ENCODE measurements at places on chromosomes 2 and 18. TPM values are rescaled to one million over a fixed set of nuclear protein-coding genes. Genes with fewer than 3 reads are reported as not detected.

- no peaks in the 10 kb centered on the region for H3K27me3 ChIP-seq
- no peak overlapping the region for H3K4me3 ChIP-seq
- no peak for DNase-seq
- H3K36me3 ChIP-seq = no peaks in the 10 kb centered on the region
Observed at GRCh38 chr18:22826726-22827125, 106.4 kb upstream of the RBBP8 start.

DNA sequence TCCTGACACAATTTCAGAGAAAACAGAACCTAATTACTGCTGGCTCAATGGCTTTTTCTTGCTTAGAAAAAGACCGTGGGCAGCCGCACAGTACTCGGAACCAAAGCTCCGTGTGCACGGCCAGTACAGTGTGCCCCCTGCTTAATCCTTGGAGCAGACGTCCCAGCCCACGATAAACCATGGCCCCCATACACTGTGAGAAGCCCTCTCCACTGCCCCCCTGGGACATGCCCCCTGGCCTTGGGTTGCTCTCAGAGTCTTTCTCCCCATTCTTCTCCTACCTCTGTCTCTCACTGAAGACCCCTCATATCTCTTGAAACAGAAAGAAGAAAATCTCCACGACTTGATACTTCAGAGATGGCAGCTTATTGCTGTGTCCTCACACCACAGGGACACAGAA lies 44.0 kb downstream of the CYP26B1 start:
- no peaks in the 10 kb centered on the region for H3K27me3 ChIP-seq
- no peaks in the 10 kb centered on the region for H3K36me3 ChIP-seq
- H3K4me3 ChIP-seq = no peak overlapping the region
- no peak overlapping the region for H3K27ac ChIP-seq
- no peak for DNase-seq

DNA sequence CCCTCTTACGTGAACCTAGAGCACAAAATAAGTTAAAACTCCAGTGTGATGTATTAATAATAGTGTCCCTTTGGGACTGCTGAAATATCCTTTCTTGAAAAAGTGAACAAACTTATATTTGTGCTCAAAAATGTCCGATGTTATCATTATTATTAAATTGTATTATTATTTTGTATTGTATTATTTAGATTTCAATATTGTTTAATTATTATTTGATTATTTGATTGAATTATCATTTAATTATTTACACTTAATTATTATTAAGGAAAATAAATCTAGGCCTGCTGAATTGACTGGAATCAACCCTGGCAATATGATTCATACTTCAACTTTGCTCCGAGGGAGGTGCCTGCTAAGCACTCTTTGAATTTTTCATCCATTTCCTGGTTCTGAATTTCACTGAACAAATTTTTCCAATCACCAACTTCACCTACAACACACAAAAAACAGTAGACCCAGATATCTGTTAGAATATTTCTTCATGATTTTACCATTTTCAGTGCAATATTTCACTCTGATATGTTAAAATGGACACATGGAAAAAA lies 10.9 kb upstream of the EIF2AK2 start:
- no peak overlapping the region for H3K27ac ChIP-seq
- no peaks in the 10 kb centered on the region for H3K27me3 ChIP-seq
- H3K36me3 ChIP-seq = no peaks in the 10 kb centered on the region
- peaks cover 21% of the 10 kb centered on the region for H3K4me1 ChIP-seq
- no peak overlapping the region for H3K4me3 ChIP-seq

DNA sequence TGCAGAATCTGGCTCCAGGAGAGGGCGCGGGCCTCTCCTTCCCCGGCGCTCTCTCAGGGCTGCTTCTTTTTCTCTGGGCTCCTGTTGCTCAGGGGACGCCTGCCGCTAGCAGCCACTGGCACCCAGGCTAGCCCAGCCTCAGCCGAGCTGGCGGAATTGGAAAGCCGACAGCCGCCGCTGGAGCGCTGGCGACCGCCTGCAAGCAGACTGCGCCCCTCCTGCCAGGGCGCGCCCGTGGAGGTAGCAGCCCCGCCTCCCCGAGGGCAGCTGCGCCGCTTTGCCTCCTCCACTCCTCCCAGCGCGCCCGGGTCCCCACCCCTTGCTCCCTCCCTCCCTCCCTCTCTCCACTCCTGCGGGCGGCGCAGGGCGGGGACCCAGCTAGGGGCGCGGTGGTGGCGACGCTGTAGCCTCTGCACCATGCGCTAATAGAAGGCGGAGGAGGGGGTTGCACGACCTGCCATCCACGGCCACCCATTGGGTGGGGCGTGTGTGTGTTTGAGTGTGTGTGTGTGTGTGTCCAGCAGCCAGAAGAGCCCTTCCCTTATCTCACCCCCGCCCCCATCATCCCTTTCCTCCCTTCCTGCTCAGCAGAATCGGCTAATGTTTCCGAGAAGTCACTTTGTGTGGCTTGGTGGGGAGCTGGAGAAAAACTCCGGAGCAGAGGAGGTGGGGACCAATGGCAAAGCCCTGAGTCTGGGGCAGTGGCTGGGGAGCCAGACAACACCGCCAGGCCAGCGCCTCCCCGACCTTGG lies at the start of gene SCN9A:
Gene SCN9A (minus strand): TSS at position 209 of the 752 bp plus-strand sequence. CDS start 64,188 bp downstream, outside the sequence.
- H3K4me1 ChIP-seq = peaks cover 30% of the 10 kb centered on the region
- peak within 1 kb of the TSS; percentile 5 for H3K27ac ChIP-seq
- no peaks in the 10 kb centered on the region for H3K27me3 ChIP-seq
- H3K4me3 ChIP-seq = peak within 1 kb of the TSS; percentile 65
- H3K36me3 ChIP-seq = no peaks in the 10 kb centered on the region

Gene ABCG8
- 0.12 TPM for total RNA-seq

DNA sequence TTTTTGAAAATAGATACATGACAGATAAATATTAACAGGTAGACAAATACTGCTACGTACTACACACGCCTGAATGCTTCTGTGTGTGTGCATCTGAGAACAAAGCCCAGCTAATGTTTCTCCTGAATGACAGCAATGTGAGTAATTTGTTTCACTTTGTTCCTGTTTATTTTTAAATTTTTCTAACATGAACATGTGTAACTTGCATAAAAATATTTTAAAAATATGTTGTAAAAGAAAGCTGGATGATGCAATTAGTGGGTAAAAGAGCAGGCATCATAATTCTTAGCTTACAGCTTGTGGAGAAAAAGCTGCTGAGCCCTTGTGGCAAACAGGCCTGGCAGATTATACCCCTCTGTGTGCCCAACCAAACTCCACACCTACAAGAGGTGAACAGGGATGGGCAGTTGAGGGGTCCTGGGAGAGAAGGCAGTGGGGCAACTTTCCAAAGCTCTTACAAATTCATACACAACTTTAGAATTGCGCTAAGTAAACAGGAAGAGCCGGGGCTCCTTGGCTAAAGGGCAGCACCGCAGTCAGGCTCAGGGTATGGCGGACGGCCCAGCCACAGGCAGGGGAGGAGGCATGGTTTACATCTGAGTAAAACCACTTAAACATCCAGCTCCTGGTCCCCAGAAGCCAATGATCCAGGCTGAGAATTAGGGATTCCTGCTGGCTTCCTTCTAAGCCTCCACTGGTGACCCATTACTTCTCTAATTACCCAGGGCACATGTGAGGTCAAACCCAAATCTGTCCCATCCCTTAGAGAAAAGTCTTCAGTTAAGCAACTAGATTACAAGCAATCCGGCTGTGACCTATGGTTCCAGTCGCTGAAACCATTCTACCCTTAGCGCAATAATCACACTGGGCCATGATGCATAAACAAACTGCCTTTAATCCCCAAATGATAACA lies 14.0 kb downstream of the PXDN start:
- no peaks in the 10 kb centered on the region for H3K4me1 ChIP-seq
- no peak overlapping the region for H3K4me3 ChIP-seq
- no peak overlapping the region for H3K27ac ChIP-seq
- H3K36me3 ChIP-seq = no peaks in the 10 kb centered on the region

GRCh38 chr2:128797533-128797932 lies 478.9 kb upstream of the HS6ST1 start:
- no peaks in the 10 kb centered on the region for H3K36me3 ChIP-seq
- no peak overlapping the region for H3K27ac ChIP-seq
- no peaks in the 10 kb centered on the region for H3K4me1 ChIP-seq
- no peak for DNase-seq

- no peak overlapping the region for H3K27ac ChIP-seq
- no peaks in the 10 kb centered on the region for H3K27me3 ChIP-seq
- DNase-seq = no peak
- H3K4me1 ChIP-seq = 0 out of 2 replicates have a peak, but pooled peaks cover 5% of the 10 kb centered on the region
- H3K4me3 ChIP-seq = no peak overlapping the region
- H3K36me3 ChIP-seq = no peaks in the 10 kb centered on the region
Observed at GRCh38 chr2:219045937-219046550, 4.7 kb upstream of the CFAP65 start.

Gene RTP5
- not detected for total RNA-seq

Gene IKZF2
- 13.3 TPM for total RNA-seq

Gene GKN2
- total RNA-seq = not detected

GRCh38 chr2:217478831-217479455 lies 523.9 kb downstream of the TNS1 start:
- no peaks in the 10 kb centered on the region for H3K36me3 ChIP-seq
- no peak overlapping the region for H3K27ac ChIP-seq
- H3K4me1 ChIP-seq = no peaks in the 10 kb centered on the region
- no peak for DNase-seq

DNA sequence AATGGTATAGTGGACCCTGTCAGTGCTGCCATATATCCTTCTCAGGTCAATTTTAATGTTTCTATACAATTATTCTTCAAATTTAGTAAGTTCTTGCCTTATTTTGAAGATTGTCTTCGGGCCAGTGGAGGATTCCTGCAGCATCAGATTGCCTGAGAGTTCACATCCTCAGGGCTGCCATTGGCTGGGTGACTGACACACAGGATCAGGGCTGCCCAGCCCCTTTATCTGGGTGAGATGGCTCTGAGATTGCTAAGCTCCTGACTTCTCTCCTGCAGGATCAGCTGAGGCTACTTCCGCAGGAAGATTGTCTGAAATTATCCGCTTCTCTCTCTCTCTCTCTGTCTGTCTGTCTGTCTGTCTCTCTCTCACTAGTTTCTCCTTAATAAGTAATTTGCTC lies 567.4 kb downstream of the TSN start:
- no peaks in the 10 kb centered on the region for H3K36me3 ChIP-seq
- H3K27ac ChIP-seq = no peak overlapping the region
- no peaks in the 10 kb centered on the region for H3K4me1 ChIP-seq
